ENCODE measurements at places on chromosomes 2 and 18.

DNA sequence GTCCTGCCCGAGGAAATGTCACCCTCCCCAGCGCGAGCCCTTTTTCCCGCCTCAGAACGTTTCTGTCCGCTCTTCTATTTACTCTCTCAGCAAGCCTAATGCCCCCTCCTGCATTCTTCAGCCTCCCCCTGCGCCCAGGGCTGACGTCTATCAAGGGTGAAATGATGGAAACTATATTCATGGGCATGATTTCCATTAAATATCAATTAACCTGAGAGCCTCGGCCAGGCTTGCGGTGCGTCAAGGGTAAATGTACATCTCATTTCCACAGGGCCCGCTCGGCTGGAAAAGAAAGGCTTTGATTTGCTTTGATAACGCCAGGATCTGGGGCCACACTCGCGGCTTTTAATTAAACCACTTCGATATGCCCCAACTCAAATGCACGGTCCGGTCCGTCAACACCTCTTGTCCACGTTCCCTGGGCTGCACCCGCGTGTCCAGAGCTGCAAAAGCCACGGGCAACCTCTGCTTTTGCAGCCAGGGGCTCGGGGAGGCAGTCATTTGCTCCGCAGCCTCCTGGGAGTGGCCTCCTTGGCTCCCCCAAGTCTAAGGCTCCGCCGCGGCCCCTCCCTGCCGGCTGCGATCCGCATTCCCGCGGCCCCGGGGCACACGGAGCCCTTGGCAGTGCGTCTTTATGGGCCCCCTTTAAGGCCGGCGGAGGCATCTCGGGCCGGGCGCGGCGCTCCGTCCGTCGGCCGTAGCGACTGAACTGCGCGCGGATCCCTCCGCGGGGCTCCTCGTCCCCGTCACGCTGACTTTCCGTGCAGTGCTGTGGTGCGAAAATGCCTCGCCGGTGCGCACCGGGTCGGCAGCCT lies at the start of gene HOXD8:
TSS of gene HOXD8 (plus strand) at position 724 of the 815 bp plus-strand sequence. CDS start 662 bp downstream, outside the sequence.
- peak; percentile 78 for DNase-seq

- DNase-seq, result no peak
Measured at GRCh38 chr2:143690235-143690634, 561.0 kb downstream of the ARHGAP15 start.

DNA sequence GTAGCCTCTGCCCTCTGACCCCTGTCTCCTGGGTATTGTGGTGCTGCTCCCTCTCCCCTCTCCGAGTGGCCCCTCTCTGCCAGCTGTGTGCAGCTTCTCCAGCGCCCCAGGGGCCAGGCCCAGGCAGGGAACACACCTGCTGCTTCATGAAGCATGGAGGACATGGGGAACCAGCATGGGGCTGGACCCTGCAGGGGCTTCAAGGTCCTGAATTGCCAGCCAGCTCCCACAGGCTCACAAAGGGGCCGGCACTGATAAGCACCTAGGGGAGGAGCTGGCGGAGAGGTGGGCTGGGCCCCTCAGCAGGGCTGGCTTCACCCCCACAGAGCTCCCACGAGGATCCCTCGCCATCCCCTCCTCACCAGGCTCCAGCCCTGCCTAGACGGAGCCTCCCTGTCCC lies 77.4 kb upstream of the GPC1 start:
- no peak for DNase-seq

DNA sequence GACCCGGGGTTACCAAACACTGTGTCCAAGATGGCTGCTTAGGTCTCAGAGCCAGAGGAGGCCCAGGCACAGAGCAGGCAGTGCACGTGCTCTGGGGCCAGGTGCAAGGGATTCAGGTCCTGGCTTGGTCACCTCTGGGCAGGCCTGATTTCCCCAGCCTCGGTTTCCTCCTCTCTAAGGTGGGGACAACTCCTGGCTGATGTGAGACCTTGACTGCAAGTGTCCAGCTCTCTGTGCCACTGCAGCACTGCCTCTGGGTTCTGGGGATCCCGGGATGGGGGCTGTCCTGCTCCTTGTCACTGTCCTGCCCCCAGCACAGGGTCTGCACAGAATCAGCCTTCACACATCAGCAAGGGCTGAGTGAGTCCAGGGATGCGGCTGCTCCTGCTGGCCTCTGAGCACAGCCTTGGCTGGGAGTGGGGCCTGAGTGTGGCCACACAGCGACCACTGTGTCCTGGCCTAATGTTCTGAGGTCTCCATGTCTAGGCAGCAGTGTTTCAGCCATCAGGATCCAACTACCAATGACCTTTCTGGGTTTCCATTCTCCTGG lies 170.2 kb upstream of the HDAC4 start:
- DNase-seq, result no peak

- DNase-seq, result no peak
Measured at GRCh38 chr2:230898713-230899091, 26.3 kb downstream of the GPR55 start.

DNA sequence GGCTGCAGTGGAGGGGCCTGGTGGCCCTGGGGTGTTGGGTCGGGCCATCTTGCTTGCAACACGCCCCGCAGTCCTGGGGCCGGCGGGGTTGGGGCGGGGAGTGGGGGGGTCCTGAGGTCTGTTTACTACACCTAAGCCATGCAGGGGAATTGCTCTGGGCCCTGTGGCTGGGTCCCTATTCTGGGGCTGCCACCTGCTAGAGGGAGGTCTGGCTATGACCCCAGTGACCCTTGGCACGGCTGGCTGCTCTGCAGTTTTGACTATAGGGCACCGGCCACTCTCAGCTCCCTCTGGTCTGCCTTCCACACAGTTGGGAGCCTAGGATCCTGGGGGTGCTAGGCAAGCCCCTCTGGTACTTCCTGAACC lies 170.6 kb upstream of the GLI2 start:
- DNase-seq, result no peak

- DNase-seq, result no peak
Measured at GRCh38 chr18:7370802-7371201, 139.9 kb downstream of the LRRC30 start.

DNA sequence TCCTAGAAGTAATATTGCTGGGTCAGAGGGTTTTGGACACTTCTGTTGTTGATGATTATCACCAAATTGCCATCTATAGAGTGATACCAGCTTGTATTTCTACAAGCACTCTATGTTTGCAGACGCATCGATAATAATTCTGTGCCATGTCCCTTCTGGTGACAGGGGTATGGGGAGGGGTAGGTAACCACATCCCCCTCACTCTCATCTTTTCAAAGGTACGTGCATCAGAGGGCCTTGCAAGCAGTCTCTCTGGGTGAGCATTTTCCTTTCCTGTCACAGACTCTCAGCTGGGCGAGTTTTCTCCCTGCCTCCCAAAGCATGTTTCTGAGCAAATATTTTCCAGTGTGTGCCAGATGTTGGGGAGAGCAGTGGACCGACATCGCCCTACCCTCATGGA lies 98.0 kb downstream of the SMAD7 start:
- DNase-seq, result no peak

- DNase-seq, result no peak
Measured at GRCh38 chr2:215450188-215451011, 14.5 kb upstream of the FN1 start.

DNA sequence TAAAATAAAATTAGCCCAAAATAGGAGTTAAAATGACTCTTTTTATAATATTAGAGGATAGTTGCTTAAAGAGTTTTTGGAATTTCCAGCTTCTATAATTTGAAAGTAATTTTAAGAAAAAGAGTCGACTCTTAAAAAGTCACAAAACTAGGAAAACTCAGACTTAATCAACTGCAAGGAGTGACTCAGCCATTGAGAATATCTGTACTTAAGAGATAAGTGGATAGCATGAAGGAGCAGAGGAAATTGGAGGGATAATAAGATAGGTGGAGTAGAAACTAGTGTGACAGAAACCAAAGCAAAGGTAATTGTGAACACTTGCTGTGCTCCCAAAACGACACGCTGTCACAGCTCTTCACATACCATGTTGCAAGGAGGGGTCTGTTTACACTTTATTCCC lies 8.4 kb downstream of the RSAD2 start:
- DNase-seq, result no peak

- DNase-seq, result no peak
Measured at GRCh38 chr2:55138014-55138881, 88.0 kb upstream of the RTN4 start.

DNA sequence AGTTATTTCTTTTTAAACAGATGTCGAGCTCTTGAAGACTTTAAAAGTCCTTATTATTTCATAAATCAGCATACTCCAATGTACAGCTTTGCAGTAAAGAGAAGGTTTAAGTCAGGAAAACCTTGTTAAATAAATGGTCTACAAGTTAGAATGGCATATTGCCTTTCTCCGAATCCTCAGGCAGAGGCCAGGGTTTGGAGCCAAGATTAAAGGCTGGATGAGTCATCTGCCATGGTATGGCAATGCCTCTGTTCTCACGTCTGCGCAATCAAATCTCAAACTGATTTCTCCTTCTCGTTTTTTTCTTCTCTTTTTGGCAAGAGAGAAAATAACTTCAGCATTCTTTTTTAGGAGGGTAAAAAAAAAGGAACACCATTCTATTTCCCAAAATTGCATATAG lies 5.6 kb upstream of the KCNJ3 start:
- no peak for DNase-seq

DNA sequence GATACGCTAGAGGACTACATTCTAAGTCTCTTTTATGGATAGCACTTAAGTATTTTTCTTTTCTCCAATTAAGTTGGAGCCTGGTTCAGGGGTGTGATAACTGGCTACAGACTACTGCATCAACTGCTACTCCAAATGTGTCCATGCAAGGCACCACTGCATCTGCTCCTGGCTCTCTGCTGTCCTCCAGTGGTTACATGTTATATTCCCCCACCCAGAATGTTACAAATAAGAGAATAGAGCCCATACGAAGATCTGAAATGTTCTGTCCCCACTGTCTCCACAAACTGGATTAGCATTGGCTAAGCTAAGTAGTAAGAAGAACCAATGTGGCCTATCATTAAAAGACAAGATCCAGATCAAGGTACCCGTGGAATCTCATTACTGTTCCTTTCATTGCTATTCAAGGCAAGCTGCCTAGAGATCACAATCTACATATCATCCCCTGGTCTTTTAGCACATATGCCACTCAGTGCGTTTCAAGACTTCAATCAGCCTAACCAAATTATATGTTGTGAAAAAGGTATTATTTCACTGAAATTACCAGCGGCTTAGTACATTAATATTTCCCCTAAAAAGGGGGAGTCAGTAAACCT lies 308.3 kb upstream of the SLC8A1 start:
- DNase-seq, result peak; percentile 73

Data from EL (cell line).